ENCODE measurements at places on chromosomes 16 and 17.

- peak; percentile 28 for DNase-seq
These were observed 4.4 kb downstream of the CACNA1G start for GRCh38 chr17:50564916-50565315.

DNA sequence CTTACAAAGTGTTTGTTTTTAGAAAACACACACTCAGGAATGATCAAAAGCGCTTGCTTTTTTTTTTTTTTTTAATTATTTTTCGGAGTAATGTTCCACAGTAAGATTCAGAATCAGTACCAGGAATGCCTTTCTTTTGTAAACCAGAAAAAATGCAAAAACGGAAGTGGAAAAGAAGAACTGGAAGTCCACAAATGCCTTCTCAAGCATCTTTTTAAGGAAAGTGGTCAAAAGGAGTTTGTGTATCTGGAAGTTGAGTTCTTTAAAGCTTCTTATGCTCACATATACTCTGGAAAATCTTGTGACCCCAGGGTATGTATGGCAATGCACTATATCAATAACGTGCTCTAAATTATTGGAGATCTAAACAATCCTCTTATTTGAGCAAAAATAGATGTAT, 126.0 kb downstream of the ABCA8 start:
- no peak for DNase-seq

DNA sequence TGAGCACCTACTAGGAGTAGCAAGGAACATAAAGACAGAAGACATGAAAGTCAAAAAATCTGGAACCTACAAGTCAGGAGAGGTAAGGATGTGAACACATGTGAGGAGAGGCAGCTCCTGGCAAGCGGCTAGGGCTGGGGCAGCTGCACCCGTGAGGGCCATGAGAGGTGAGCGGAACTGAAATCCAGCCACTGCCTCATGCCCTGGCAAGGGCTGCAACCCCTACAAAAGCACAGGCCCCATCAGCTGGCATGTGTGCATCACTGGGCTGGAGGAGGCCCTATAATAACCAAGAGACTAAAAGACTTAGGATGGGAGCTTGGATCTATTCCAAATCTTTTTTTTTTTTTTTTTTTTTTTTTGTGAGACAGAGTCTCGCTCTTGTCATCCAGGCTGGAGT, 40.3 kb upstream of the ERN1 start:
- DNase-seq, result no peak

- peak; percentile 73 for DNase-seq
These were observed 1.1 kb upstream of the TFAP4 start for GRCh38 chr16:4273858-4274311.

DNA sequence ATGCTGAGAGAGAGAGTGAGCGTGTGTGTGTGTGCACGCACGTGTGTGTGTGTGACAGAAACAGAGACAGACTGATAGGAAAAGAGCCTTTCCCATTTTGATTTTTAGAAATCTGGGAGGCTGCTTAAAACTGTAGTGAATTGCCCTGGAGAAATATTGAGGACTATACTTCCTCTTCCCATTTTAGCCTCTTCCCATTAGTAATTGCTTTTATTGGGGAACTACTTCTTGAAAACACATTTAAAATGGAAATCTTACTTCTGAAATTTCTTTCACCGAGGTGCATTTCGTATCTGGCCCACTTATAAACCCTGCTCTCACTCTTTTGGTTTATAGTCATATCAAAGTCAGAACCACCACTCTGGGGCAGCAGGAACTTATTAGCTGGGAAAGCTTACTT, 47.1 kb downstream of the NUP93 start:
- DNase-seq, result no peak

DNA sequence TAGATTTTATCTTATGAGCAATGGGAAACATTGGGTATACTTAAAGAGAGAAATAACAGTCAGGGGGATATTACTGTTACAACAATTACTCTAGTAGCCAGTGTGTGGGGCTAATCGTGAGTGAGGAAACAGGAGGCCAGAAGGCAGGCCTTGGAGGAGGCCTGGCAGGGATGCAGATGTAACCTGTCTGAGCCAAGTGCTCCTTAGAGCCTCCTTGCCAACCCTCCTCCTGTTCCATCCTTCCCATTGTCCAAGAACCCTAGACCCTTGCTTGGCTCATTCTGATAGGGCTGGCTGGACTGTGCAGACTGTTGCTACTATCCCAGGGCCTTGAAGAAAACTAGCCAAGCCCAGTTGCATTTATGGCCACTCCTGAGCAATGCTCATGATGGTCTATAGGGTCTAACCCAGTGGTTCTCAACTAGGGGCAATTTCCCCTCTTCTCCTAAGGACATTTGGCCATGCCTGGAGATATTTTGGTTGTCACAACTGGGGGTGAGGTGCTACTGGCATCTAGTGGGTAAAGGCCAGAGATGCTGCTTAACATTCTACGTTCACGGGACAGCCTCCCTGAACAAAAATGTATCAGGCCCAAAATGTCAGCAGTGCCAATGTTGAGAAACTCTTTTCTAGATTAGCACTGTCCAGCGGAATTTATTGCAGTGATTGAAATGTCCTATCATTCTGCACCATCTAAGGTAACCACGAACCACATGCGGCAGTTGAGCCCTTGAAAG, 24.4 kb upstream of the WSCD1 start:
- DNase-seq, result no peak

DNA sequence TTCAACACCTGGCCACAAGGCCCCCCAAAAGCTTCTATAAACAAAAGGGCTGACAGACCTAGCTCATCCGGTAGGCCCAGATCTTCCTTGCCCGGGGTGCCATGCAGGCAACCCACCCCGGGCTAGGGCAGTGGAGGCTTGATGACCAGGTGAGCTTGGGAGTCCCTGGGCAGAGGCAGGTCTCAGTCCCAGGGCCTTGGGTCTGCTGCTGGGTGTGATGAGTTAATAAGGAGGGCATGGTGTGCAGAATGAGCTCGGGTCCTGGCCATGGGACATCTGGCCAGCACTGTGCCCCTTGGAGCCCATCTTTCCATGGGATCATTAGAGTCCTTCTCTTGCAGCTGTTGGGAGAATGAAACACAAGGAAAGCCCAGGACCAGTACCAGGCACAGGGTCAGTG, 20.2 kb upstream of the MPRIP start:
- DNase-seq, result no peak

- DNase-seq, result no peak
These were observed 12.1 kb upstream of the HYDIN start for GRCh38 chr16:71242601-71243000.

DNA sequence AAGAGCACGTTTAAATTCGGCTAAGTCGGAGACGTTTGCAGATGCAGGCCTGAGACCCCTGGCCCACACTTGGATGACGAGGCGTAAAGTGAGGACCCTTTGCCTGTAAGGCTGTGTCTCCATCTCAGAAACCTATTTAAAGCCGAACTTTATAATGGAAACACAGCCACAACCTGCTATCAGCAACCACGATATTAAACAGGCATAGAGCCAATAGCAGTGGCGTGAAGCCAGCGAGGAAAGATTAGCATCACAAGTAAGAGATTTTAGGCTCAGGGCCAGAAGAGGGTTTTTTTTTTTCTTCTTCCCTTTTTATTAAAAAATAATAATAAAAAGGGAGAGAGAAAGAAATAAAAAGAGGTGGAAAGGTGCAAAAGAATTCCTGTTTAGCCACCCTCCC, 111.3 kb upstream of the NOL11 start:
- no peak for DNase-seq

DNA sequence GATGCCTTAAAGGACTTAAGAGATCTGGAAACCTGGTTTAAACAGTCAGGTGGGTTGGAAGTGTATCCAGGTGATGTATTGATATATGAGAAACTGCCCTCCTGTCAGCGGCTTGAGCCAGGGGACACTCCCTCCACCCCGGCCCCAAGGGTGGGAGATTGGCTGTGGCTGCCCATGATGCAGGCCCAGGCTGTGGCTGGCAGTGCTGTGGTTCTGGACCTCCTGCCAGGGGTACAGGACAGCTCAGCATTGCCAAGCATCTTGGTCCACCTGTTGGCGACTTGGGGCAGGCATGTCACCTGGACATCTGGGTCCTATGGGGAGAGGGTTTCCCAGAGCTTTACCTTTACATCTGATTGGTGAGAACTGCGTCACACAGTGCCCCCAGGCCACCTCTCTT, 201.0 kb downstream of the SPECC1 start:
- DNase-seq, result no peak

GRCh38 chr17:44879376-44879775, 19.9 kb downstream of the EFTUD2 start:
- no peak for DNase-seq

- DNase-seq, result no peak
These were observed 32.4 kb downstream of the CLTC start for GRCh38 chr17:59652119-59652518.

DNA sequence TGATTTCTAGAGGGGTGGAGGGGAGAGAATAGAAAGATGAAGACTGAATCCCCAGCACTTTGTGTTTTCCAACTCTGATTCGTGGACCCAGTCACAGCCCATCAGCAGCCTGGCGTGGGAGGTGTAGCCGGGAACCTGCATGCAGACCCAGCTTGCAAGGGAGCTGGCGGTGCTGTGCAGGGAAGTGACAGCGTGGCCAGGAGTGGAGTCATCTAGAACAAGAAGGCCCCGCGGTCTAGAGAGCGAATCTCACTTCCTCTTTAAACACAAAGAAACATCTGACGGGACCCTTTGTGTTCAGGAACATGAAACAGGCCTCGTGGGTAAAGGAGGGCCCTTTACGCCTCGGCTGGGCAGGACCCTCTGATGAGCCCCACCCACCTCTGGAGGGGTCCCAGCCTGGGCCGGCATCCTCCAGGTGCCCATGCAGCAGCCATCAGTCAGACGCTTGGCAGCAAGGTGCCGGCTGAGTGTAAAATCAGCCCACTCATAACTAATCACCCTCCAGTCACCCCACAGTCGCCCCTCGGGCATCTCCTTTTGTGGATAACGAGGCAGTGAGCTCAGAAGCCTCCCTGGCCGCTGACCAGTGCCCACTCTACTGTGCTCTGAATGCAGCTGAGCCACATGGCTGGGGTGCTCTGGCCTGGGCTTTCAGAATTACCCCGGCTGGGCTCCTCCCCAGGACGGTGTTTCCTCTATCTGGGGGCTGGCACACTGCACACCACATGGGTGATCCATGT, 4.4 kb downstream of the SNAI3 start:
- no peak for DNase-seq

DNA sequence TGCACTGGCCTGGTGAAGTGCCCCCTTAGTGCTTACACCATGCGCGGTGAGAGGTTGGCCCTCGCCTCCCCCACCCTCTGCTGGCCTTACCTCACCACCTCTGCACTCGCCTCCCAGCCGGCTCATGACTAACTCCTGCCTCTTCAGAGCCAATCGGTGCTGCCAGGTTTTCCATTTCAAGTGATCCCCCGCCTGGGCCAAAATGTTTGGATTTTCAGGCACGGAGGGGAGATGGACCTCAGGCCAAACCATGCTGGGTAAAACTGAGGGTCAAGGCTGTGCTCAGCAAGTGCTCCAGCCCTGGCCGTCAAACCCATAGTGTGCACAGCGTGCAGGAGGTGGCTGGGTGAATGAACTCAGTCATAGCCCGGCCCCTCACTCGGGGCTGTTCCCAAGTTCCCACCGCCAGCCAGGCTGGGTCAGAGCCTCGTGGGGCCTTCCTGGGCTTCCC, 175.4 kb downstream of the SEC14L1 start:
- no peak for DNase-seq

DNA sequence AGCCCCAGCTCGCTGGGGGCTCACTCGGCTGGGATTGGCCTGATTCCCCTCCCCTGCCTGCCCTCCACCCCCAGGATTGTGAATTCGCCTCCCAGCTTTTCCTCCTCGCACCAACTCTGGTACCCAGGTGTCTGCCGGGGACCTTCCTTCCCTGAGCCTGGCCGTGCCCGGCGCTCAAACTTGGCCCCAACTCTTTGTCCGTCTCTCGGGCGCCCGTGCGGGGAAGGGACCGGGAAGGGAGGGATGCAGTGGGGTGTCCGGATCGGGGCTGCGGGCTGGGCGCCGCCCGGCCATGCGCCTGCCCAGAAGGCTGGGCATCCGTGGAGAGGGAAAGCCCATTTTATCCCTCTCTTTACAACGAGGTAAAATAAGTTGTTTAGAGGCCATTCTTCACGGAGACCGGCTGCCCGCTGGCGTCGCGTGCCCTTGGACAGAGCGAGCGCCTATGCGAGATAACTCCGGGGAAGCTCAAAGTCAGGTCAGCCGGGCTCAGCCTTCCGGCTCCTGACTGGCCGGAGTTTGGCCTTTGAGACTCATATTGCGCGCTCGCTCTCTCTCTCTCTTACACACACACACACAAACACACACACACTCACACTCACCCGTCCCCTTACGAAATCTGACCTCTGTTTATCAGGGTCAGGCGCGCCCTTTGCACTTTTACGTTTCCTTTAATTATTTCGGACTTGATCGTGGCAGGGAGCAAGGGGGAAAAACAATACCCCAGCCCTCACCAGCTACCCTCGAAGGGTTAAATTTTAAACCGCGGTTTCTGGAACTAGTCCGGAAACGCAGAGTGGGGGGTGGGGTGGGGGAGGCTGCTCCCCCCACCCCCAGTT, 774 bp upstream of the MAF start:
- peak; percentile 27 for DNase-seq

GRCh38 chr17:1560101-1560857, 2.3 kb downstream of the PITPNA start:
- no peak for DNase-seq

DNA sequence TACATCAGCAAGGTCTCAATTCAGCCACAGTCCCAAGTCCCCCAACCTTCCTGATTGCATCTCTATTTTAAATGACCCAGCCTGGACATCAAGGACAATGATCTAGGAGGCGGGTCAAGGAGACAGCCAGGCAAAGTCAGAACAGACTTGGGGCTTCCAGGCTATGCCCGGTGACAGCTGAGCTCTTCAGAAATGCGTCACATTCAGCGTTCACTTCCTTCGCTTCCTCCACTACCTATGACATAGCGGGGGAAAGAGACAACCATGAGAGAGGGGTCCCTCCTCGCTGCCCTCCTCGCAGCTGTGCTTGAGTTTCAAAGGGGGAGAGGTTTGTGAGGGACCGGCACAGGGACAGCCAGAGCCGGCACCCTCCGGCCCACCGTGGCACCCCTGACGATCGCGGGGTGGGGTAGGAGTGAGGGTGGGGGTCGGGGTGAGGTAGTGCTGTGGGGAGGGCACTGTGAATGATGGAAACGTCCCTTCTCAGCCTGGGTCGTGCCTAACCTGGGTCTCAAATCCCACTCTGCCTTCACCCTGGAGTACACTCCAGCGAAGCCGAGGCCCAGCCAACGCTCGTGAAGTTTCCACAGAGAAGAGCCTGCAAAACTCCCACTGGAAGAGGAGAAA, 12.3 kb upstream of the LGALS3BP start:
- DNase-seq, result no peak

- DNase-seq, result no peak
These were observed 931 bp upstream of the CPHXL start for GRCh38 chr16:75727221-75727620.

GRCh38 chr17:12634789-12635414, 30.8 kb upstream of the MYOCD start:
- no peak for DNase-seq

GRCh38 chr17:43467981-43468581, 15.7 kb upstream of the DHX8 start:
- DNase-seq, result no peak
